ENCODE measurements at places on chromosomes 1 and 21.

DNA sequence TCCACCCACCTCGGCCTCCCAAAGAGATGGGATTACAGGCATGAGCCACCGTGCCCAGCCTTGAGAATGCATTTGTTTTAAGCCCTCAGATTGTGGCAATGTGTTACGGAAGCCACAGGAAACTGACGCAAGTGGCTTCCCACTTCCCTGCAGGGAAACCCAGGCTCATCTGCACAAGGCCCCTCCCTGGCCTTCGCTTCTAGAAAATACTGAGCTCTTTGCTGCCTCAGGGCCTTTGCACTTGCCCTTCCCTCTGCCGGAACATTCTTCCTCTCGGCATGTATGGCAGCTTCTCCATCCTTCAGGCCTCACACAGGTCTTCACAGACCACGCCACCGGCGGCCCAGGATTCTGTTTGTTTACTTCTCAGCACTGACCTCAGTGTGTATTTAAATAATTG, 137.0 kb upstream of the TMEM51 start:
- DNase-seq: no peak

DNA sequence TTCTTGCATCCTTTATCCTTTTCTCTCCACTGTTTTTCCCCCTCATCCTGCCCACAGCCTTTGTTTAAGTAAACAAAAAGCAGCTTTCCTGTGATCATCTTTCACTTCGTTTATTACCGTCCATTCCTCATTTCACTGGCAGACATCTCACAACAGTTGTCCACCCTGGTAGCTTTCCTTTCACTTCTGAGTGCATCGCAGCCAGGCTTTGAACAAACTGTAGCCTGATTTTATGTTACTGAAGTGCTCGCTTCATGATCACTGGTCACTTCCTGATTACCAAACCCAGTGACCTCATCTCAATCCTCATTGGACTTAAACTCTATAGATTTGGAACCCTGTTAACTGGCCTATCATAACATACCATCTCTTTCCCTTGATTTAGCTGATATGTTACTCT, 67.7 kb downstream of the SDCCAG8 start:
- no peak for DNase-seq

- no peak for DNase-seq
These were observed 81.9 kb upstream of the PRRC2C start for GRCh38 chr1:171403393-171403792.

DNA sequence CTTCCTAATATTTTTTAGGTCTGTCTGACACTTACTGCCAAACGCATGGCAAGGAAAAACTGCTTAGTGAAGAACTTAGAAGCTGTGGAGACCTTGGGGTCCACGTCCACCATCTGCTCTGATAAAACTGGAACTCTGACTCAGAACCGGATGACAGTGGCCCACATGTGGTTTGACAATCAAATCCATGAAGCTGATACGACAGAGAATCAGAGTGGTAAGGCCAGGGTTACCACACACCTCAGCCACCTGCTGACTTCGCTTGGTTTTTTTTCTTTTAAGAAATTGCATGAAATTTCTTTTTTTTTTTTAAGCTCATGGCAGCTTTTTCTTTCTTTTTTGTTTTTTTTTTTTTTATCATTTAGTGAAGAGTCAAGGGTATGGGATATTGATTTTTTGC, 17.2 kb downstream of the ATP1A1 start:
- no peak for DNase-seq

DNA sequence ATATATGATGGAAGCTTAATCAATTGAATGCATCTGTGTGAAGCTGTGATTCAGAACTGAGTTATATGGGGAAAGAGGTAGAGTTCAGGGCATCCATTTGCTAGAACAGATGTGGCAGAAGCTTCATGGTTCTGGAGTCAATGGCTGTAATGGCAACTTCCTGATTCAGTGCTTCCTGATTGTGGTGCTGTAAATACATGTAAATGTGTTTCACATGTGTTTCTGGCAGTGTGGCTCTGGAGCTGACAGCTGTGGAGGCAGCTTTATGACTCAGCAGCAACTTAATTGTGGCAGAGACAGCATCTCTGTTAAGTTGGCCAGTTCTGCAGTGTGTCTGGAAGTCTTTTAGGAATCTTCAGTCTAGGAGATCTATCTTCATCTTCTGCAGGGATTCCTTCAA, 226.6 kb upstream of the ZRANB2 start:
- DNase-seq: no peak

DNA sequence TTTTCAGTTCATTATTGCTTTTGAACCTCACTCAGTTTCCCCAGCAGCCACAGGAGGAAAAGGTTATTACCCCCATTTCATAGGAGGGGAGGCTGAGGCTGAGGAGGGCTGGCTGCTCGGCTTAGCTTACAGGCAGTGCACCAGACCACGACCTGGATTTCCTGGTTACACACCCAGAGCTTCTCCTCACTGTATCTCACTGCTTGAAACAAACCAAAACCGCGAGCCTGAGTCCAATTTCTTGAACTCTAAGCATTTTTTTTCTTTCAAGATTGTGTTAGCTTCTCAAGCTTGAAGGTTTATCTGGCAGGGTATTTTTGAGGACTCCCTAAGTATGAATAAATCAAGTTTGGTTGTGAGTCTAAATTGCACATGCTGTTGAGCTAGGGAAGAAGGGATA, 188.9 kb upstream of the EDN2 start:
- no peak for DNase-seq

GRCh38 chr1:53145051-53145600, 2.7 kb upstream of the SLC1A7 start:
- no peak for DNase-seq

DNA sequence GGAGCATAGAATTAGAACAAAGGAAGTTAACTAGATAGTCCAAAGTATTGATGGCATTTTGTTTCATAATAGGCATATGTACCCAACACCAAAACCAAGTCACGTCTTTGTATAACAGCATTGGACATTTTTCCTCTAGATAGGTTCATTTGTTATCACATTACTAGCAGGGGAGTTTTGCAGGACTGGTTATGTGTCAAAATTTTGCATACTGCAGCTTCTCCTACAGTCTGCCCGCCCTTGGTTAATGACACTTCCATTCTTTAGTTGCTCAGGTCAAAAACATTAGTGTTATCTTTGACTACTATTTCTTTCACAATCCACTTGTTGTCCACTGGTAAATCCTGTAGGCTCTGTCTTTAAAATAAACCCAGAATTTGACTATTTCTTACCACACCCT, 8.9 kb downstream of the CAPZA1 start:
- no peak for DNase-seq

DNA sequence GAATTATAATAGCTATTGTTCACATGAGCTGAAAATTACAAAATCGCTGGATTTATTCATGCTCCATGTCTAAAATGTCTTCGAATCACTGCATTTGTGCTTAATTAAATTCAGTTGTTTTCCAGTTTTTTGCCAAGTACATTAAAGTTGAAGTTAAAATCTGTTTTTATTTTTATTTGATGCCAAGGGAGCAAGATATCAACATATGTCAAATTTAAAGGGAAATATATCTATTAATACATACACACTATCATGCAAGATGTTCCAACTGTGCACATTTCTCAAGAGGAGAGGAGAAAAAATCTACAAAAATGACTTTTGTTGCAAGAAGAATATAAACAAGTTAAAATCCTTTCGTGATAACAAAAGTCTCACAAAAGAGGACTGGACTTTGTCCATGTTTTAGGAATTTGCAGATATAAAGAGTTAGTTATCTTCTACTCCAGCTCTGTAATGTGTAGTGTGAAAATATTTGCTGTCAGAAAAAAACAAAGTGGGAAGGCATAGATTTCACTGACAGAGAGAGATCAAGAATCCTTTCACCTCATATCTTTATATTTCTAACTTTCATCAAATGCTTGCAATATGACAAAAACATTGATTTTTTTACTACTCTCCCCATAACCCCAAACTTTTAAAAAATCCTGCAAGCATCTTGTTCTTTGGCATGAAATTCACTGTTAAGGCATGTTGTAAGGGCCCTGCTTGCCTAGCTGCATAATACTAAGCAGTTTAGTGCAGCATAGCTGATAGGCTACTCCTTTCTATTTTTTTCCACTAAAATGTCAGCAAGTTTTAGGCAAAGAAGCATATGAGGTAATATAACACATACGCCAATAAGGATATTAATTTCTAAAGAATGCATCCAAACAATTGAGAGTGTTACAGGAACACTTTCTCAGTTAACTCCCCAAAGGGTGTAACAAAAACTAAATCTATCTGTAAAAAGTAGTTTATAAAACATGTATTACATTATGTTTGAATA, 340.2 kb upstream of the ADAMTS5 start:
- DNase-seq: no peak

DNA sequence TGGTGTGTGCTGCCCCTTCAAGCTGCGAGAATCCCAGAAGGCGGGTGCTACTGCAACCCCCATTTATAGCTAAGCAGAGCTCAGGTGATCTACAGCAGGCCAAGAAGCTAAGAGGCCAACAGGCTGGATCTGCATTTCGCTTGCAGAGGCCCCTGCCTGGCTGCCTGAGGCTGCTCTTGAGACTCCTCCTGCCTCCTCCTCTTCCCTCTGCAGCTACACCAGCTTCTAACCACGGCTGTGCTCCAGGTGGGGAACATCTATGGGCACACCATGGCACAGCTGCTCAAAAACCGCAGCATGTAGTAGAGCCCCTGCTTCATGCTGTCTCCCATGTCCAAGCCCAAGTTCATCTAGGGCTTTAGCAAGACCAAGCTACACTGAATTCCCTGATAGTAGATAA, 72.9 kb upstream of the ZNF678 start:
- no peak for DNase-seq

DNA sequence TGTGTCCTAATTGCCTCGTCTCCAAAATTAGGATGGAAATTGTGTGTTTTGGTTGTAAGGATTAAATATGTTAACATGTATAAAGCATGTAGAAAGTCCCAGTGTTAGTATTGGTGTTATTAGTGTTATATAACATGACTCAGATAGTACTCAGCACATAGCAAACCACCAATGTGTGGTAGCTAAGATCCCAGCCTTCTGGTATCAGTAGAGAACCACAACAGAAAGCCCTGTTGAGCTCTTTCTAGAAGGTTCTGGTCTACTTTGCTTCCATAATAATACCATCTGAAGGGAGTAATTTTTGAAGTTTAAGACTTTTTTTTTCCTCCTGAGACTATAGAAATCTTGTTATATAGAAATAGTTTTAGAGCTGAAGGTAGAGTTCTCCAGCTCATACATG, 259.3 kb upstream of the SGIP1 start:
- DNase-seq: no peak

DNA sequence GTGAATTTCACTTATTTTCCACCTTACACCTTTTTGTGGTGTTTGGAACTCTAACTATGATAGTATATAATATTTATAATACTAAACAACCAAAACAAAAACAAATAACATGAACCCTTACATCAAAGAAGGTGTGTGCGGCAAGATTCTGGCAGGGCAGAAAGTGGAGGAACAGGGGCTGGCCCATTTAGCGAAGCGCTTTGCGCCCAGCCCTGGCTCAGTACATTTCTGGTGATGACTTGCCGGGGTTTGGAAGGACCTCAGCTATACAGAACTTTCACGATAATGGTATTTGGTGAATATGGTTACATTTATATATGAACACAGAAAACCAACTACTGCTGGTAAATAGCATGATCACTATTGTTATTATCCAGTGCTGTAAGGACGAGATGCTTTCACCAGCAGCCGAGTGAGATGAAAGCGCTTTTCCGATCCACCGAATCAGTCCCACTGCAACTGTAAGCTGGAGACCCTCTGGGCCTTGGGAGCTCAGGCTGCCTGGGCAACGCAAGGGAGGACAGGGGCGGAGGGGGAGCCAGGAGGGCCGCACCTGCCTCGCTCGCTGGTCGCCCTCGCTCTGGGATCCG, 63.9 kb downstream of the CD247 start:
- no peak for DNase-seq

DNA sequence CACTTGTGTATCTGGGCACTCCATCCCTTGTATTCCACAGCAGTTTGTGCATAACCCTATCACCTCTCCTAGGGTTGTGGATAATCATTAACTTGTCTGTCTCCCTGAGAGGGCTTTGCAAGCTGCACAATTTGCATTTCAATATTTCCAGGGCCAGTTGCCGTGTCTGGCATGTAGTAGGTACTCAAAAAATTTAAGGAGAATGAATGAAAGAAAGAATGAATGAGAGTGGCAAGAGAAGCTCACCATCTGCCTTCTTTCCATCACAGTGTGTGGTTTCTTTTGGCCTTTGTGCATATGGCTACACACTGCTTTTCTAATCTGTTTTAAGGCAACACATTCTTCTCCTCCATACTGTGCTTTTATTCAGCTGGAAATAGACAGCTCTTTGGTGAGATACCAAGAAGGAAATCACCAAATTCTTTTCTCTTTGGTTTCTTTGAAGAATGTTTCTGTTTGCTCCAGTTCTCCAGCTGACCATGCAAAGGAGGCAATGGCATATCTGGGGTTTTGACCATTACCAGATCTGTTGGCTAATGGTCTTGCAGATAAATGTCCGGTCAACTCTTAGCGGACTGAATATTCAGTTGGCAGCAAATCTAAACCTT, 49.4 kb downstream of the NGF start:
- no peak for DNase-seq

DNA sequence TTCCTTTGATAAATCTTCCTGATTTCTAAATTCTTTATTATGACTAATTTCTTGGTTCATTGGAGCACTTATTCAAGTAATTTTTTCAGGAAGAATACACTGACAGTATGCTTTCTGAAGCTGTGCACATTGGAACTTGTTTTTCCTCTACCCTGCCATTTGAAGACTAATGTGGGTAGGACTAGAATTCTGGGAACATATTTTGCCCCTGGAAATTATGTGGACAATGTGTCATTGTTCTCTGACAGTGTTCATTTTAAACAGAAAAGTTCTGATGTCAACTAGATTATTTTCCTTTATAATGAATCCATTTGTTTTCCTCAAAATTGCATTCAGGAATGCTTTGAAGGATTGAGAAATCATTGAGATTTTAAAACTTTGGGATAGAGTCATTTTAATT, 34.8 kb upstream of the ST6GALNAC5 start:
- no peak for DNase-seq

- DNase-seq: no peak
These were observed 24.5 kb downstream of the ADARB1 start for GRCh38 chr21:45098867-45099266.

DNA sequence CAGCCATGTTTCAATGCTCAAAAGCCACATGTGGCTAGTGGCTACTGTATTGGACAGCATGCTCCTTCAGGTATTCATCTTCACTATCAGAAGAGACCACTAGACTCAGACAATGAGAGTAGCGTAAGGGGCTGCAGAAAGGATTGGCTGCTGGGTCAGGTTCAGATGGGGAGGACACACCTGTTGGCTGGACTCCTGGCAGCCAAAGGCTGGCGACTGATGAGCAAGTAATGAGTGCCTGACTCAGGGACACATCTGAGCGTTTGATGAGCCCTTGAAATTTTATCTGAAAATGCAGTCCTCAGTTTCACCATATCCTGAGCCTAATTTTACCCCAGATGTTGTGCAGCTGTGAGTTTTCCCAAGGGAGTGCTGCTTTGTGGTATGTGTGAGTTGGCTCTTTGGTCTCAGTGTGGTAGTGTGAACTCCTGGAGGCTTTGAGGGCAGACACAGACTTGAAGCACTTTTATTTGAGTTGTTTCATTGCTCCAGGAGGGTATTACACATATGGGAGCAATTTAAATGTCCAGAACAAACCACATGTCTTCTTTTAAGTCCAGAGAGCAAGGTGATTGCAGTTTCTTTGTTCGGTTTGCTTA, 9.6 kb downstream of the ST6GALNAC3 start:
- DNase-seq: no peak

GRCh38 chr1:59401581-59401980, 104.7 kb downstream of the FGGY start:
- no peak for DNase-seq

GRCh38 chr1:227917081-227917950, 30.4 kb downstream of the WNT9A start:
- peak; percentile 80 for DNase-seq

- DNase-seq: no peak
These were observed 15.8 kb downstream of the CNTN2 start for GRCh38 chr1:205058853-205059252.

Measured in urothelium cell line (cell line).